ENCODE measurements at places on chromosomes 6 and 20.
A peak's percentile ranks its signal among the peaks of the same experiment; 100 is the strongest.

DNA sequence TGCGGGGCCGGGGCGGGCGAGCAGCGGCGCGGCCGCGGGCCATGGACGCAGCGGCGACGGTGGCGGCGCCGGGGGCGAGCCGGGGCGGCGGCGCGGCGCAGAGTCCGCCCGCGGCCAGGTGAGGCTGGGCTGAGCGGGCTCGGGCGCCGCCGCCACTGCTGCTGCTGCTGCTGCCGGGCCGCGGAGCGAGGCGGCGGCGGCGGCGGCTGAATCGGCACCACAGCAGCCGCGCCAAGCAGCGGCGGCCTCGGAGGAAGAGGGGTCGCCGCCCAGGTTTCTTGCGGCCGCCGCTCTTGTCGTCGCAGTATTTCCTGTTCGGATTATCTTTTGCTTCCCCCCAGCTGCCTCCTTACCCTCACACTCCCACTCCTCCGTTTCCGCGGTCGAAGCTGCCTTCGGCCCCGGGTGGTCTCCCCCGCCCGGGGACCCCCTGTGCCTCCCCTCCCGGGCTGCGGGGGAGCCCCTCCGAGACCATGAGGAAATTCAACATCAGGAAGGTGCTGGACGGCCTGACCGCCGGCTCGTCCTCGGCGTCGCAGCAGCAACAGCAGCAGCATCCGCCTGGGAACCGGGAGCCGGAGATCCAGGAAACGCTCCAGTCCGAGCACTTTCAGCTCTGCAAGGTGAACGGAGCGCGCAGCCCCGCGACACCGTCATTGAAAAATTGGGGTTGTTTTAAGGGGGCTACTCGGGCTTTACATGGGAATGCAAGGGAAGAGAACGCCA, at the start of gene STXBP5:
Gene STXBP5, plus strand, starts transcription at position 358 of the 726 bp plus-strand sequence. Its CDS starts 116 bp downstream, at position 474.
- DNase-seq, result peak; percentile 54

GRCh38 chr6:100296810-100297544, 167.7 kb downstream of the SIM1 start:
- DNase-seq, result no peak

DNA sequence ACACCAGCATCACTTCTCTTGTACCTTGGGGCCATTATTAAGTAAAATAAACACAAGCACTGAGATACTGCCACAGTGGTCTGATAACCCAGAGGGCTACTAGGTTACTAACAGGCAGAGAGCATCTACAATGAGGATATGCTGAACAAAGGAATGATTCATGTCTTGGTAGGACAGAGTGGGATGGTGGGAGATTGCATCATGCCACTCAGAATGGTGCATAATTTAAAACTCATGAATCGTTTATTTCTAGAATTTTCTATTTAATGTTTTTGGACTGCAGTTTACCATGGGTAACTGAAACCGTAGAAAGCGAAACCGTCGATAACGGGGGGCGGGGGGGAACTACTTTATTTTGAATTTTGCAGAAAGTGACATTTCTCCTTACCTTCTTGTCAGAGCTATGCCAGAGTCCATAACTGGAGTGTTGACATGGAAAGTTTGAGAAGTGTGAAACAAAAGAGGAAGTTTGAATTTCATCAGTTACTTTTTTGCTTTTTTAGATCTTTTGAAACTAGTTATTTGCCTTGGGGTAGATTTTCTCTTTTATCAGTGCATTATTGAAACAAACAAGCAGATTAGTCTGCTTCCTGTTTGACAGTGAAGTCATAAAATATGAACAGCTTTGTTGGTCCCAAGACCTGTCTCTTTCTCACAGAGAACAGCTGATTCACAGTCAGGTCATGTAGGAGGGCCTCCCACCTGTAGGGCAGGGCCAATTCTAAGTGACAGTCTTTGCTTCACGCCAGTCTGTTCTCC, 124.9 kb downstream of the KLHL32 start:
- no peak for DNase-seq

GRCh38 chr6:142374091-142374770, 72.4 kb downstream of the ADGRG6 start:
- no peak for DNase-seq

DNA sequence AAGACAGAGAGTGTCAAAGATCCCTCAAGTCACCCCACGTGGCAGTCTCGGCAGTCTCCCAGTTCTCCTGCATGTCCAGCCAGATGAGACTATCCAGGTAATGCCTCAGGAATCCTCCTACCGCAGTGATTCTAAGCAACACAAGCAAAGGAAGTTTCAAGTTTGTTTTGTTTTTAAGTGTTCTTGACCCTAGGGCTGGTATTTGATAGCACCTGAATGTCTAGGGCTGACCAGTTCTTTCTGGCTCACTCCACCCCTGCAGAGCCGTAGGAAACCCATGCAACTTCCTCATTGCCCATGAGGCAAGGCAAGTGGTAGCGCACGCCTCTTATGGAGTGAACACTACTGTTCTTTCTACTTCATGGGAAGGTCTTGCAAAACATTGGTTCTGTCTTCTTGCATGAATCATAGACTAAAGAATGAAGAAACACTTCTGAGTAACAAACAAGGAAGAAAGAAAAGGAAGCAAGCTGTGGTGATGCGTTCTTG, 24.8 kb upstream of the FOXQ1 start:
- DNase-seq, result no peak

DNA sequence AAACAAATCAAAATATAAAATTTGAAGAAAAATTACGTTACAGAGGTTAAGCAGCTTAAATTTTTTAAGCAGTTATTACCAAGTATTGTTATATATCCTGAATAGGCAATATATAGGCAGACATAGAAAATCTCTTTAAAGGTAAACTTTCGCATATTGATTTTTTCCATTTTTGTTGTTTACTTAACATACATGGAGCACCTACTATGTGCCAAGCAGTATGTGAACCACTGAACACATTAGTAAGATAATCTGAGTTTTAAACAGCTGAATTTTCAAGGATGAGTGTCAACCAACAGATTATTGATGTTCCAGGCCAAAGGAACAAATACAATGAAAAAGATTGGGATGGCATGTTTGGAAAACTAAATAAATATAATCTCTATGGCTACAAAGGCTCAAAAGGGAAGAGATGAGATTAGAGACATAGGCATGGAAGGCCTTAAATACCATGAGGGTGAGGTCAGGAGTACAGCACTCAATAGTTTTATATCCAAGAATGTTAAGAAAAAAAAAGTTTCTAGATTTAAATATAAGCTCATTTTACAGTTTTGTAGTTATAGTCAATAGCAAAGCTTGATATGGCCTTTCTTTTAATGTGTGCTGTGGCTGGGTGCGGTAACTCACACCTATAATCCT, 277.5 kb downstream of the PTPRK start:
- DNase-seq, result no peak

DNA sequence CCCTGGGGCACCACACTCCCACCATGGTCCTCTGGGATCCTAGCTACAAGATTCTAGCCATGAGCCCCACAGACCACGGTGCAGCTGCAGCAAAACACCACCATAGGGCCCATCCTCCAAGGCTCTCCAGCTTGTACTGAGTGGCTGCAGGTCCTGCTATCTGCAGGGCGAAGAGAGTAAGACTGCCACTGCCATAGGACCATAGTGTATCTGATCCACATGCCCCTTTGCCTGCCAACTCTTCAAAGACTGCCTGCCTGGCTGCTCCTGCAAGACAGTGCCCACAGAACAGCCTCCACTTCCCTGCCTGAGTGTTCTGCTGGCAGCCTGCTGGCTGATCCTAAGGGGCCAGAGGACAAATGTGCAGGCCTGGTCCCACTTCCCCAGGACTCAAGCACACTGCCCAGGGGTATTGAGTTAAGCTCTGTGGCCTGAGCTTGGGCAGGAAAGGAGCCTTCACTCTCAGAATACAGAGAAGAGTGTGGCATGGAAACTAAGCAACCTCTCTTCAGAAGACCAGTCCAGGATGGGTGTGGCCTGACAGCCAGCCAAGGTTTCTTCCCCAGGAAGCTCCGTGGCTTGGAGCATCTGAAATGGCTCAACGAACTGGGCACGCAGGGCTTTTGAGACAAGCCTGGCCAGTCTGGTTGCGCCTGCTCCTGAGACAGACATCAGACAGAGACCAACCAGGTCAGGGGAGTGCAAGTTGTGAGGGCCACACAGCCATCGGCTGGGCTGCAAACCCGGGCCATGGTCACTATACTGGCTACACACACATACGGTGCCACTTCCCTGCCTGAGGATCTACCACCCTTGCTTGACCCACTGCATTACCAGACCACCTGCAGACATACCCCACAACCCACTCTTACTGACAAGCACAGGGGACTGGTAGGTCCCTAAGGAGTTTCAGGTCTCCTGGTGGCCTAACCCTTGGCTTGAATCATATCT, 54.5 kb downstream of the RNGTT start:
- DNase-seq, result no peak

DNA sequence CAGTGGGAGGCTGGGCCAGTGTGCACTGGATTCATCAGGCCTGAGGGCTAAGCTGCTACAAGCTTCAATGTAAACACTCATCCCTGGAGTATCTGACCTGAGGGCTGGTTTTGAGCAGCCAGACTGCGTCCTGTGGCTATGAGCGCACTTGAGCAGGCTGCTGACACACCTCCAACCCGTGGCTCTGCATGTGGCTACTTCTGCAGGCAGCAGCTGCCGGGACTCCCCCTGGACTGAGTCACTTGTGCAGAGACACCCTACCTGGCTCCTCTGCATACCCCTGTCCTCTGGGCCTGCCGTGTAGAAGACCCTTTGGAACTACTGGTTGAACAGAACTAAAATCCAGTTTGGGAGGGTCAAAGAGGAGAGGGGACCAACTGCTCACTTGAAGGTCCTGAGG, 172.0 kb downstream of the SCP2D1 start:
- no peak for DNase-seq

DNA sequence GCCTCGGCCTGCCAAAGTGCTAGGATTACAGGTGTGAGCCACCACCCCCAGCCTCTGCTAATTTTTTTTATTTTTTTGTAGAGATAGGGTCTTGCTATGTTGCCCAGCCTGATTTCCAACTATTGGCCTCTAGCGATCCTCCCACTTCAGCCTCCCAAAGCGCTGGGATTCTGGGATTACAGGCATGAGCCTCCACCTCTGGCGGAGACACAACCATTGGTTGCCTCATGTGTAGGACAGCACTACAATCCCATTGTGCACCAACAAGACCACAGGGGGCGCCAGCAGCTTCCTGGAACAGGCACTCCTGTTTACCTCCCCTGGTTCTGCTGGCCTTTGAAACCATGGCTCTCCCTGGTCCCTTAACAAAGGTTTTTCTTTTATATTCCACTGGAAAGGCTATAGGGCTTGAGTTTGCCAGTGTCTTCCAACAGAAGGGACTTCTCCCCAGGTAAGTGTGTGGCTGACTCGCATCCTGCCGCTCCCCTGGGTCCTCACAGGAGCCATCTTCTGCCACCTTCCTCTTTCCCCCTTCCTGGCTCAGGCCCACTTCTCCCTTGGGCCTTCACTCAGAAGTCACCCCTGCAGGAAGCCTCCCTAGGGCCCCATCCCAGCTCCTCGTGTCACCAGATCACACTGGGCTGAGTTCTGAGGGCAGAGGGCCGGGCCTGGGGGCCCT, 39.2 kb upstream of the TLDC2 start:
- no peak for DNase-seq

DNA sequence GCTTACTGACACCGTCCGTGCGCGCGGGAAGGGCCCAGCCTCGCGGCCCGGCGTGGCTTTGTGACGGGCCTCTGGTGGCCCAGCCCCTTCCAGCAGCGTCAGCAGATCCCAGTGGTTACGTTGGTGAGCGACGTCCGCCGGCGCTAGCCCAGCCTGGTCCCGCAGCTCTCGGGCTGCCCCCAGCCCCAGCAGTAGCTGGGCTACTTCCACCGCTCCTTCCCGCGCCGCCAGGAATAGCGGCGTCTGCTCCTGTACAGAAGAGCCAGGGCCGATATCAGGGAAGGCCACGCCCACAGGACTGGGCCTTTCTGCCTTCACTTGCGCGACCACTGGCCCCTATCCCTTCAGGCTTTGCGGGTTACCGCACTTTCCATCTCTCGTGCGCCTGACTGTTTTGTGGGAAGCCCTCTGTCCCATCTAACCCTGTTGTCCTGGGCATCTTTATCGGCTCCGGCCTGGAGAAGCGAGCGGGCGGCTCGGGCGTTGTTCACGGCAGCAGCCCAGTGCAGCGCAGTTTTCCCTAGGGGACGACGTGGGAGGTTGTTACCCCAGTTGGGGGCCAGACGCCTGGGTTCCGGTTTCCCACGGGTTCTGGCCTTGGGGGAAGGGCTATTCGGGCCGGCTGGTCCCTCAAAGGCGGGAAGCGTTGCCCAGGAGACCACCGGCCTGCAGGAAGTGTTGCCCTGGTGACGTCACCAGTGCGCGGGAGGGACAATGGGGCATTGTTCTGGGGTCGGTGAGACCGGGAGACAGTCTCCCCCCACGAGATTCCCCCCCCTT, 3.6 kb upstream of the GPSM3 start:
- no peak for DNase-seq

DNA sequence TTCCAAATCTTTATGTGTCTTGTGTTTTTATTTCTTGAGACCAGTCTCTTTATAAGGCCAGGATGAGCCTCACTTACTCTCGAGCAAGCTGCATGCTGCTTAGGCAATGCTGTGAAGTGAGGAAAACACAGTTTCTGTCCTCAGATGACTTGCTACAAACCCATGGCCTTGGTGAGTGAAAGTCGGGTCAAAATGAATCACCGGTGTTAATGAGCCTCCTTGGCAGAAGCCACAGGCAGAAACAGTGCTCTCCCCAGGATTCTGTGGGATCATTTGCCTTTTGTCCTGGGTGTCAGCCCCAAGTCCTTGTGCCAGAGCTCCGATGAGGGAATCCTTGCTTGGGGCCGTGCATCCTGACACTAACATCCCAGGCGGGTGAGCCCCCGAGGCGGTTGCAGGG, 482.5 kb downstream of the QKI start:
- DNase-seq, result no peak

GRCh38 chr20:35715652-35716051, 16.4 kb downstream of the ROMO1 start:
- no peak for DNase-seq

DNA sequence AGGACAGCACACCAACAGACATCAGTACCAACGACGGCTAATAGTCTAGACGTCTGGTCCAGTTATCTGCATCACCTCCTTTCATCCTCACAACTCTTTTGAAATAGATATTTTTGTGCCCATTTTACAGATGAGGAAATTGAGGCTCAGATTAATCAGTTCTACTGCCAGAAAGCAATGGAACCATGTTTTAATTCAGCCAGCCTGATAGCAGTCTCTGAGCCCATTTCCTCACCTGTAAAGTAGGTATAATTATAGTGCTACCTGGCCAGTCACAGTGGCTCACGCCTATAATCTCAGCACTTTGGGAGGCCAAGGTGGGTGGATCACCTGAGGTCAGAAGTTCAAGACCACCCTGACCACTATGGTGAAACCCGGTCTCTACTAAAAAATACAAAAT, 9.8 kb upstream of the BMP7 start:
- DNase-seq, result no peak

DNA sequence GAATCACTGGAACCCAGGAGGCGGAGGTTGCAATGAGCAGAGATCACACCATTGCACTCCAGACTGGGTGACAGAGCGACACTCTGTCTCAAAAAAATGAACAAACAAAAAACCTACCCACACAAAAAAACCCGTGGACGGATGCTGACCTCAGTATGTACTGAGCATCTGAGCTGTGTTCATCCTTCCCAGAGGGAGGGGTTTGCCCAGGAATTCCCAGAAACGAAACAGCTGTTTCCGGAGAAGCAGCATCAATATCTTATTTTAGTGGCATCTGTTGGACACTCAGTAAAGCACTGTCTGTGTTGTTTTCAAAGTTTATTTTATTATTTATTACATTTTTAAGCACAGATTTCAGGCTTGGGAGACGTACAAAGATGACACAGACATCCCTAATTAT, 18.7 kb downstream of the NANP start:
- DNase-seq, result no peak

GRCh38 chr6:139508023-139508422, 133.6 kb upstream of the CITED2 start:
- no peak for DNase-seq

- DNase-seq, result no peak
These were observed 16.3 kb downstream of the PTPN1 start for GRCh38 chr20:50526403-50526989.

GRCh38 chr6:40442591-40442990, 144.6 kb downstream of the LRFN2 start:
- DNase-seq, result no peak

Data from activated T-cell treated with anti-CD3 and anti-CD28 coated beads, Interleukin-2, amount 50 U/mL, for 1 hour (primary cell).